ENCODE measurements at places on chromosomes 5 and 9. TPM values are rescaled to one million over a fixed set of nuclear protein-coding genes. Genes with fewer than 3 reads are reported as not detected.

DNA sequence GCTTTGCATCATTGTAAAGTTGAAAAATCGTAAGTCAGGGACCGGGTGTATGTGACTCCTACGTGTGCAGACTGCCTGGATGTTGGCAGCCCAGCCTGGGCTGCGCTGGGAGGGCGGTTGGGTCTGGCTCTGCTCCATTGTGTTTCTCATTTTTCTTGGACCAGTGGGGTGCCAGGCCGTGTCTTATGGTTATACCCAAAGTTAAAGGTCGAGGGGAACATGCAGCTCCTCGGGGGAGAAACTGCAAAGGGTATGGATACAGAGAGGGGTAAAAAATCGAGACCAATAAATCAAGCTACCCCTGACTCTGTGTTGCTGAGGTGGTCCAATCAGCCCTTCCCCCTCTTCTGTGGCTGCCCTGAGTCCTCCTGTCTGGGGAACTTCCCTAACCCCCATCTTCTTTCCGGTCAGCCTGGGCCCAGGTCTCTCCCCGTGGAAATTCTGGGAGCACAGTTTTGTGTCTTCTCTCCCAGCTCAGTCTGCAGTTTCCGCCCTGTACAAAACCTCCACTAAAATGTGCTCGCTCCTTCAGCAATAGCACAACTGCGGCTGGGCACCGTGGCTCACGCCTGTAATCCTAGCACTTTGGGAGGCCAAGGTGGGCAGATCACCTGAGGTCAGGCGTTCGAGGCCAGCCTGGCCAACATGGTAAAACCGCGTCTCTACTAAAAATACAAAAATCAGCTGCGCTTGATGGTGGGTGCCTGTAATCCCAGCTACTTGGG lies 34.1 kb upstream of the UNC5A start:
- peak; percentile 64 for DNase-seq

DNA sequence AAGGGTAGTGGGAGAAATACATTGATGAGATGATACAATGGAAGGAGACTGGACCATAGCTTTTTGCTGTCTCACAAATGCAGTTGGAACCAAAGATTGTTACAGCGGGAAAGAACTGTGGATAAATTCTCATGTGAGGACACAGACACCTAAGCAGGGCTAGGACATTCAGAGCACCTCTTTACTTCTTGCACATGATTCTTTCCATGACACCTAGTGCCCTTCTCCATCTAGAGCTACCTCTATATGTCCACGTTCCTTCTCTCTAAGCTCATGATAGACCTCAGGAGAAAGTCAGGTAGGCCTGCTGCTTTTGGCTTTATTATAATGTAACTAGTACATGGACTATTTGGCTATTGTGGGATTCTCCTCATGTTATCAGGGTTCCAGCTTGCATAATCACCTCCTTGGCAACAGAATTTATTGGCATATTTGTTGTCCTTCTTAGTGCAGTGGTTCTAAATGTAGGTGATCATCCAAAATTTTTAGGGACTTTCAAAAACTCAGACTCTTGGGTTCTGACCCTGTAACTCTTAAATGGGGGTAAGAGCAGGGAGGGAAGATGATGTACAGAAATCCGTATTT lies 27.2 kb downstream of the NR3C1 start:
- DNase-seq, result no peak

GRCh38 chr5:147880487-147880886 lies 2.0 kb downstream of the SCGB3A2 start:
- DNase-seq, result no peak

EIF4E1B gene
- total RNA-seq, result not detected

CNTLN gene
- total RNA-seq, result 7.1 TPM

TXNDC8 gene
- not detected for total RNA-seq

CCIN gene
- 0.87 TPM for total RNA-seq

Measured in mesenteric fat pad (tissue), 1 donor.